RWPE2 (cell line): ENCODE measurements at places on chromosomes 4 and X.
A peak's percentile ranks its signal among the peaks of the same experiment; 100 is the strongest.

- no peak for DNase-seq
These were observed 3.0 kb upstream of the NXT2 start for GRCh38 chrX:109533631-109534030.

GRCh38 chrX:13074297-13075262, 30.2 kb upstream of the FAM9C start:
- no peak for DNase-seq

DNA sequence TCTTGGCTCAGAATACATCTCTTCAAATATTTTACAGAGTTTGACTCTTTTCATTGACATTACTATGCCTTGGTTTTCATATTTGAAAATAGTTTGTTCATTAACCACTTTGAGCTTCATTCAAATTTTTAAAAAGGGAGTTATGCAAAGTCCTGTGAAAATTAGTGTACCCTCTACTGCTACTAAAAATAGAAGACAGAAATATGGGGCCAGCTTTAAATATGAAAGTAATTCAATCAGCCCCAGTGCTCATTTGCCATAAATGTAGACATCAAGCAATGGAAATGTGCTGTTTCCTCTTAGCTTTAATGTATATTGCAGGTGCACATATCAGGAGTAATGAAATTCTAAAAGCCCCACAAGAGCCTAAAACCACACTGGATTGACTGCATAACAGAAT, 218.7 kb downstream of the SPATA18 start:
- DNase-seq = no peak

DNA sequence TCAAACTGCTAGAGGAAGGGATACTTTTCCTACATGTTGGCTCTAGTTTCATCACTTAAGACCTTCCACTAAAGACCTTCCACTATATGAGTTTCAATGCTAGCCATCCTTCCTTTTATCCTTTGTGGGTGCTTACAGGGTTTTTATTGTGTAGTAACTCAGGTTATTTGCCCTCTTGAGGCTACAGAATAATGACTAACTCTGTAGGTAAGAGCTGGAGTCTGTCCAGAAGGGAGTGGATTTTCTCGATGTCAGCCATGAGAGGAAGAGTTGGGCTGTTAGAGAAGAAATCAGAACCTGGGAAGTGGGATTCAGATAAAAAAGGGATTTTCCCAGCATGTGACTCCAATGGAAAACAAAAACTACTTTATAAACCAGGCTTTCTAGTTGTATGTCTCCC, 27.5 kb upstream of the HERC5 start:
- no peak for DNase-seq

DNA sequence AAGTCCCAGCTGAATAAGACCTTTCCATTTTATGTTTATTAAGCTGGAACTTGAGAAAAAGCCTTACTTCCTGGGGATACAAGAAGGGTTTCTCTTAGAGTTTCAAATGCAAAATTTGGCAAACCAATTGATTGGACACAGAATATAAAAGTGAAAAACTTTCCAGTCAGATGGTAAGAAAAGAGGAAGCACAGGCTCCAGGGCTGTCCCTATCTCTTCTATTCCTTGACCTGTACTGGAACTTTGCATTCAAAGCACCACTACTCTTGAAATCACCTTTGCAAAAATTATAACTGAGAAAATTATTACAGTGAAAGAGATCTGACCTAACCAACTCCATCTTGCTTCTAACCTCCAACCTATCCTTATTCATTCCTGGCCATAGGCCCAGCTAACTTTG, 11.7 kb downstream of the PROM1 start:
- no peak for DNase-seq

GRCh38 chr4:147526272-147526654, 45.4 kb downstream of the EDNRA start:
- DNase-seq = no peak

GRCh38 chrX:119693040-119693995, at the start of gene SEPTIN6:
SEPTIN6 (minus strand) TSS chrX:119693168; CDS start chrX:119693105, 63 bp downstream.
- DNase-seq = peak; percentile 58

GRCh38 chrX:63281465-63281864, 69.7 kb downstream of the SPIN4 start:
- DNase-seq = no peak

GRCh38 chr4:158793021-158793420, 24.2 kb downstream of the FNIP2 start:
- no peak for DNase-seq

DNA sequence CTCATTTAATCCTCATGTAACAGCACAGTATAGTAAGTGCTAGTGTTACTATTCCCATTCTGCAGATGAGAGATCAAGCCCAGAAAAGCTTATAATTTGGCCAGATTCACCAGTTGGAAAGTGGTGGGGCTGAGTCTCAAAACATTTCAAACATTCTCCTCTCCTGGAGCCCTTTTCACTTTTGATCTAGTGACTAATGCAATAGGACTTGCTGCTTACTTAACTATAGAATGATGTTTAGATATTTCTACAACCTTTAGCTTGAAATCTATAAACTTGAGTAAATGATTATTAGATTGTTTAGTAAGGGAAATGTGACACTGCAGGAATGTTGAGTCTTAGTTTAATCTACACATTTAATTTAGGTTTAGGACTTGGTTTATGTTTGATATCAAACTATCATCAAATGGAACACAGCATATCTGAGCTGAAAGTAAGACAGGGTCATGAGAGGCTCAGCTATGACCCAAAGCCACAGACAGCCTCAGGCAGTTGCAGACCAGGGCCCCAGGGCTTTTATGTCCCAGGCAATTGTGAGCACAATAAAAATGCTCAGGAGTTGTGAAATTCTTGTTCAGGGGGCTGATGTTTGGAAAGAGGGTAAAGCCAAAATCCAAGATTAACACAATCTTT, 199.5 kb upstream of the HS3ST1 start:
- no peak for DNase-seq

GRCh38 chr4:39571054-39571453, 43.8 kb upstream of the UGDH start:
- no peak for DNase-seq

- DNase-seq = no peak
These were observed 162.6 kb upstream of the RAPGEF2 start for GRCh38 chr4:158940271-158940670.

DNA sequence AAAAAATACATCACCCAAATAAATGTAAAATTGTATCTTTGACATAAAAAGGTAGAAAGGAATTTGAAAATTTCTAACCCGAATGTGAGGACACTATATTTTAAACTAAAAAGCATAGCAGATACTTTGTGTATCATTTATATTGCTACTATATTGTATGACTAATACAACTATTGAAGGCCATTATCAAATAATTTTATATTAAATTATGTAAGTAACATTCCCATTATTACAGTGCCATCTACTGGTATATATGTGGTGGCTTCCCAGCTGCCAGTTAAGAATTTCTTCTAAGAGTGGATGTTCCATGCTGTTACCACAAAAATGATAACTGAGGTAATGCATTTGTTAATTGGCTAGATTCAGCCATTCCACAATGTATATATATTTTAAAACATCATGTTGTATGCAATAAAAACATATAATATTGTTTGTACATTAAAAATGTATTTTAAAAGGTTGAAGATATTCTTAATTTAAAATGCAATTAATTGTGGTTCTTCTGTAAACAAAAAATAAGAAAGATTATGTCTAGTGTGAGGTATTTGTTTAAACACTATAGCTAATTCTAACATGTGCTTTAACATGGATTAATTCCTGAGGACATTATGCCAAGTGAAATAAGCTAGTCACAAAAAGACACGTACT, 65.3 kb downstream of the EGF start:
- no peak for DNase-seq

GRCh38 chr4:155777971-155778735, 19.3 kb downstream of the GUCY1B1 start:
- DNase-seq = no peak

DNA sequence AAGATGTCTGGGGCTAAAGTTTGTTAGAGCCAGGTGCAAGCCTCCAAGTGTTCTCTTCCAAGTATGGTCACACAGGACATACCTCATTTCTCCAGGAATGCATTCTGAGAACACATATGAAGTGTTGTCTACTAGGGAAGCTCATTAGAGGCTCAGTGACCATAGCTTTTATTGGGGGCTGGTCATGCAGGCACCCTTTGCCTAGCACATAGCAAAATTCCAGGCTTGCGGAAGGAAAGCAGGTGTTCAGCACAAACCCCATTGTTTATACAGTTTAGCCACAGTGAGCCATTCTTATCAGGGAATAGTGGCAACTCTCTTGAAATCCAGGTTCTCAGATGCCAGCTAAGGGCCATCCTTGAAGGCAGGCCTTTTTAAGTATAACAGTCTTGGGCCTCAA, 339.4 kb upstream of the ZCCHC13 start:
- DNase-seq = no peak

DNA sequence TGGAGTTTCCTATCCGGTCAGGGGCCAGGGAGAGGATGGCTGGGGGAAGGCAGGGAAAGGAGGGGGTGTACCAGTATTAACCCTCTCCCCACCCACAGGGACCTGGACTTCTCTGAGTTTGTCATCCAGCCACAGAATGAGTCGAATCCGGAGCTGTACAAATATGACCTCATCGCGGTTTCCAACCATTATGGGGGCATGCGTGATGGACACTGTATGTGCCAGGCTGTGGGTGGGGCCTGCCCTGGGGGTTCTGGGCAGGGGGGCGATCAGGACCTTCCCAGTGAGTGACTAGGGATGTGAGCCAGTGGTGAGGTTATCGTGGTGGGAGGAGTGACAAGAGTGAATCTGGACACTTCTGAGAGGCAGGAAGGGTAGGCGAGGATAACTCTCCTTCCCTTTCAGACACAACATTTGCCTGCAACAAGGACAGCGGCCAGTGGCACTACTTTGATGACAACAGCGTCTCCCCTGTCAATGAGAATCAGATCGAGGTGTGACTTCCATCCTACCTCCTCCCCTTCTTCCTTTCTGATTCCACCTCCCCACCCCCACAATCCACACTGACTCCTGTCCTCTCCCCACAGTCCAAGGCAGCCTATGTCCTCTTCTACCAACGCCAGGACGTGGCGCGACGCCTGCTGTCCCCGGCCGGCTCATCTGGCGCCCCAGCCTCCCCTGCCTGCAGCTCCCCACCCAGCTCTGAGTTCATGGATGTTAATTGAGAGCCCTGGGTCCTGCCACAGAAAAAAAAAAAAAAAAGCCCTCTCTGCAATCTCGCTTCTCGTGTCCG, 14.6 kb downstream of the USP11 start:
- no peak for DNase-seq

DNA sequence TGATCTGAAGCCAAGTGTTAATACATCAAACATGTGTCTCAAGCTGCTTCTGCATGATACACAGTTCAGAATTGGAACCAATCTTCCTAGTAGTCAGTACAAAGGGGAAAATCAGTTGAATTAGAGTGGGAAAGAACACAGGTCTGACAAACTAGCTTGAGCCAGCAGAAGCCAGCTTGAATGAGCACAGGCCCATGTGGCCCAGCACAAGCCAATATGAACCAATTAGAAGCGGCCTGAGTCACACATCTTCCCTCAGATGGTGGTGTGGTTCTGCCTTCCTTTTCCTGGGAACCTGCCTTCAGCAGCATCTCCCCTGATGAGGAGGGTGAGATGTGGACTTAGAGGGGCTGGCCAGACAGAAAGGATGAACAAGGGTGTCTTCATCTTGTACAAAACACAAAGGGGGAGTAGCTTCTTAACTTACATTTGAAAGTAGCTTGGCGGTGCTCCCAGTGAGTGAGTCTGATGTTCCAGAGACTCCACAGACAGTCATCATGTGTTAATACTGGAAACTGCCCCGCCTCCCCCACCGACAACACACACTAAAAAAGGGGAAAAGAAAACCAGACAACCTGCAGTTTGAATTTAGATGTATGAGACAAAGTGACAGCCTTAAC, 72.0 kb downstream of the FRMPD4 start:
- DNase-seq = peak; percentile 51

DNA sequence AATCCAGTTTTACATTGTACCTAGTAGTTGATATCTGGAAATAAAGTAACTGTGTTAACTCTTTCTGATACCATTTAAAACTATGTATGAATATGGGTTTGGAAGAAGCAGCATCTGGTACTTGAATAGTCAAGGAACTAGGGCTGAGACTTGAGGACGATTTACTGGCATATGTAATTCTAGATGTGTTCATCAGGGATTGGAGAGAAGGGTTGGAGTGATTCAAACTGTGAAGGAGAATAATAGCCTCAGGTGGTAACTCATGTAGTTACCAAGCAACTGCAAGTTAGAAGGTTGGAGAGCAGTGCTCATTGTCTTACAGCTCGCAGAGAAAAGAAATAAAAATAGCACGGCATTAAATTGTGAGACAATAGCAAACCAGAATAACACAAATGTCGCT, 29.5 kb upstream of the TXLNG start:
- no peak for DNase-seq

- DNase-seq = no peak
These were observed 175.6 kb upstream of the GPC4 start for GRCh38 chrX:133590703-133591505.

- no peak for DNase-seq
These were observed 976 bp downstream of the PHKA1 start for GRCh38 chrX:72713130-72713529.

DNA sequence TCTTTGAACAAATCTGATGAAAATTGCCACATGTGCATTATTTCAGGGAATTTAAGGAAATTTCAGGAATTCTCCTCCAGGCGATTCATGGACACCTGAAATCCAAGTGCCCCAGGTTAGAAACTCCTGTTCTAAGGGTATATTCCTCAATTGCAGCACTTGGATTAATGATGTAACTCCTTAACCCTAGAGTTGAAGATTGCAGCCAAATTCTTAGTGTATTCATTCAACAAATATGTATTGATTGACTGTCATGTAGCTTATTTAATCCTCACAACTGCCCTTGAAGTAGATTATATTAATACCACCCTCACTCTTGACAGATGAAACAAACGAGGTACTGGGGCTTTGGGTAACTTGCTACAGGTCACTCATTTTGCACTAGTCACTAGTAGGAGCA, 11.3 kb downstream of the CETN2 start:
- DNase-seq = no peak

- no peak for DNase-seq
These were observed 40.0 kb downstream of the CHRDL1 start for GRCh38 chrX:110755611-110756010.

GRCh38 chr4:86506591-86506990, 87.5 kb upstream of the PTPN13 start:
- no peak for DNase-seq

DNA sequence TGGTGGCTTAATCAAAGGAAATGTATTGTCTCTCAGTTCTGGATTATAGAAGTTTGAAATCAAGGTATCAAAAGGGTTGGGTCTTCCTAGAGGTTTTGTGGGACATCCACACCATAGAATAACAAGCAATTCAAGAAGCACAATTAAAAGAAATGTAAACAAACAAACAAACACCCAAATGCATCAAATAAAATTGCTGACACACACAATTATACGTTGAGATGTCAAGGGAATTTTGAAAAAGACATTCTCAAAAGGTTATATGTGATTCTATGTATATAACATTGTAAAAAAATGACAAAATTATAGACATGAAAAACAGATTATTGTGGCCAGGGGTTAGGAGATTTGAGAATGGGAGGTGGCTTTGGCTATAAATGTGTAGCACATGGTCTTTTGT, 250.7 kb upstream of the AGA start:
- DNase-seq = no peak

GRCh38 chr4:42350611-42351182, 46.6 kb upstream of the SHISA3 start:
- no peak for DNase-seq
